ENCODE measurements at places on chromosomes 6 and 20. TPM values are rescaled to one million over a fixed set of nuclear protein-coding genes. Genes with fewer than 3 reads are reported as not detected.

- DNase-seq: no peak
These were observed 161.9 kb downstream of the GMPR start for GRCh38 chr6:16400248-16400760.

DNA sequence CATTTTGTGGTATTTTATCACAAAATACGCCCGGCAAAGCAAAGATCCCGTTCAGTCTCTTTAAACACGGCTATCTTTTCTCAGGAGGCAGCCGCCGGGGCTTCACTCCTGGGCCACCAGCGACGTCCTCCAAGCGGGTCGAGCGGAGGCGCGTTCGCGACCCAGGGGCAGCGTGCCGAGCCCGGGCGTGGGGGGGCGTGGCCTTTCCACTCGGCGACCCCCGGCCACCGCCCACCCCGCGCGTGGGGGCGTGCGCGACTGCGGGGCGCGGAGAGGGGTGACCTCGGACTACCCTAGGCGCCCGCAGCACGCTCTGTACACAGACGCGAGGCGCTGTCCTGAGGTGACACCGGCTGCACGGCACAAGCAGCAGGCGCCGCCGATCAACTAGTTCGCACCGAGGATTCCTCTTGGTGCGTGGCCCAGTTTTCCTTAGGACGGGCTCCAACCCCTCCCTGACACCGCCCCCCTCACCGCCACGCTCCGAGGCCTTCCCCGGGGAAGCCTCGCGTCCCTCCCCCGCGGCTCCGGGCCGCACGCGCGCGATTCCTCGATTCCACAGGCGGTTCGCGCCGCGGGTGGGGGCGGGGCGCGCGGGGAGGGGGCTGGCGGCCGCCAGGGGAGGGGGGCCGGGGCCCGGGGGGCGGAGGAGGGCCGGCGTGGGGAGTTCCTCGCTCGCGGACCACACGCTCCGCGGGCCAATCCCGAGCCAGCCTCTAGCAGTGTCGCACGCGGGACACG is 1.1 kb upstream of the JARID2 start:
- peak; percentile 80 for DNase-seq

Gene SIRPD
- 0.45 TPM for total RNA-seq

DNA sequence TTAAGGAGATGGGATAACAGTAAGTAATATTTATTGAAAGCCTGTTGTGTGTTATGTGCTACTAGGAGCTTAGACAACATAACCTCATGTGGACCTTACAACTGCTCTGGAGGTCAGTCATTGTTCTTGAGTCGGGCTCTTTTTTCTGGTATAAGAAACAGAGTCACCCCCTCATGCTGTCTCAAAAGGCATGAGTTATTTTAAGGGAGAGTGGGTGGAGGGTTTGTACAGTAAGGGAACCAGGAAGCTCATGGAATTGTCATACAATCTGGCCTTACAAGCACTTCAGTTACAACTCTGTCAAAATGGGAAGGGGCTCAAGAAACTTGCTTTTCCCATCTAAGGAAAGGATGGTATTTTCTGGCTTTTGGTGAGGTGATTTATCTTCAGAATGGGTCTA is 16.5 kb upstream of the DSE start:
- no peak for DNase-seq

- DNase-seq: no peak
These were observed 193.1 kb downstream of the ATXN1 start for GRCh38 chr6:16568128-16568527.

DNA sequence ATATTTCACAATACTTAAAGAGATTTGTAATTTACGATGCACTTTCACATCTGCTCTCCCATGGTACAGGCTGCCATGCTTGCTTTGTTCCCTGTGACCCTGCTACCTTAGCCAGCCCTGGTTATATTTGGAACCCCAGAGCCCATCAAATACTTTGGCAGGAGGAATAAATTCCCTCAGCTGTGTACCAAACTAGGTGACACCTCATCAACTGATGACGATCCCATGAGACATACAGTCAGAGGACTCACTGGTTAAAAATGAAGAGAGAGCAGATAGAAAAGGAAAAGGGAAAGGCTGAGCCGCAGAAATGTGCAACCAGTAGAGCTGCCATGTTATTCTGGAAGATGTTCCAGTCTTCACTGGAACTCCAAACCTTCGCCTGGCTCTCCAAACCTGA is 120.0 kb downstream of the SIM1 start:
- no peak for DNase-seq

Gene FHL5
- total RNA-seq: 25.1 TPM

DNA sequence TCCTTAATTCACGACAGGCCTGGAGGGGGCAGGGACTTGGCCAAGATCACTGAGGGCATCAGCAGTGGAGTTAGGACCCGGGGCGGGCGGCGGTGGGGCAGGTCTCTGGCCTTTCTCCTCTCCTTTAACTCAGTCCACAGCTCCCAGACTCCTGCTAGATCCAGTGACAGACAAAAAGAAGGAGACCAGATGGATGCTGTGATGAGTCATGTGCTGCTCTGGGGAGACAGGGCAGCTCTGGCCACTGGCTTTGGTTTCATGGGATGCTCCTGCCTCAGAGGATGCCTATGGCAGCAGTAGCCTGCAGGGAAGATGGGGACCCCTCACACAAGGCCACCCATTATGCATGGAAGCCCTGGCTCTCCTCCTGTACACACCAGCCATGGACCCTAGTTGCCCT is 20.5 kb downstream of the EPB41L1 start:
- no peak for DNase-seq

Gene ARID1B
- 65.3 TPM for total RNA-seq

Measured in stomach (tissue), 19 donors.